ENCODE measurements at places on chromosomes 3 and 15.

DNA sequence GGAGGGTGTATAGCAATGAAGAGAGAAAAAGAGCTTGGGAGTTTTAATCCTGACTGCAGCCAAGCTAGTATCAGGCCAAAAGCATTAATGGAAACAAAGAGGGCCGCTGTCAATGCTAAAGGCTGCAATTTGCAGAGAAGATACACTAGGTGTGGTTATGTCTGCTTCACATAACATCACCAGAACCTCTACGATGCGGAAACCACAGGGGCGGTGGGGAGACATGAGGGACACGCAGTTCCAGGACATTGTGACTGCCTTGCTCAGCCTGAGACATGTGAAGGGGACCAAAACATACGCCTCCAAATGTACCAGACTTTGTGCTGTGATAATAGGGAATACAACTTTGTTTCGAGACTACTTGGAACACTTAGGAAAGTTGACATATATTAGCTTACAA, 88.4 kb downstream of the APBA2 start:
- no peak for DNase-seq

- DNase-seq = no peak
Observed at GRCh38 chr3:17678116-17678741, 64.2 kb downstream of the TBC1D5 start.

- DNase-seq = no peak
Observed at GRCh38 chr15:40706121-40706520, 11.1 kb downstream of the RAD51 start.

DNA sequence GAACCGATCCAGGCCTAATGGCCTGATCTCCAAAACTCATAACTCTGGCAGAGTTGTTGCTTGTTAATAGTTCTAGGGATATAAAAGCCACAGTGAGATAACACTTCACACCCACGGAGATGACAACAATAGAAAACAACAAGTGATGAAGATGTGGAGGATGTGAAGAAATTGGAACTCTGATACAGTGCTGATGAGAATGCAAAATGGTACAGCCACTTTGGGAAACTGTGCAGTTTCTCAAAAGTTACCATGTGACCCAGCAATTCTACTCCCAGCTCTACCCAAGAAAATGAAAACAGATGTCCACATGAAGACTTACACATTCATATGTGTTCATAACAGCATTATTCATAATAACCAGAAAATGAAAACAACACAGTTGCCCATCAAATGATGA, 3.8 kb downstream of the CMTM7 start:
- DNase-seq = no peak

DNA sequence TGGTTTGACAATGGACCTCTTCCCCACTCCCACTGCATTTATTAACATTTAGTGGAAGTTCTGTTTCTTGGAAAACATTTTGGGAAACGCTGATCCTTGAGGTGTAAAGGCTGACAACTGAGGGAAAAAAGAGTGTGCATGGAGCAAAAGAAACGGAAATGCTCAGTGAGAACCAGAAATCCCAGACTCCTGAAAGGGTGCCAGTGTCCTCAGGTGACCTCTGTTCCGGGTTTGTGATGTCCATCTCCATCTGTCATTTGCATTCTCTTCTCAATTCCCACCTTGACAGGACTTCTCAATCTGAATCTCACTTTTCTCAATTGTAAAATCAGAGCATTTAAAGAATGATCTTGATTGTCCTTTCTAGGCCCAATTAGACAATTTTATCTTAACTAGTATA, 71.1 kb upstream of the FAM3D start:
- no peak for DNase-seq

GRCh38 chr15:25450163-25450562, 11.3 kb upstream of the UBE3A start:
- no peak for DNase-seq

GRCh38 chr3:10968401-10968800, 24.1 kb upstream of the SLC6A1 start:
- DNase-seq = no peak

- no peak for DNase-seq
Observed at GRCh38 chr15:63458026-63458425, 46.4 kb upstream of the USP3 start.

GRCh38 chr3:189822726-189823125, 191.5 kb downstream of the TP63 start:
- DNase-seq = no peak

DNA sequence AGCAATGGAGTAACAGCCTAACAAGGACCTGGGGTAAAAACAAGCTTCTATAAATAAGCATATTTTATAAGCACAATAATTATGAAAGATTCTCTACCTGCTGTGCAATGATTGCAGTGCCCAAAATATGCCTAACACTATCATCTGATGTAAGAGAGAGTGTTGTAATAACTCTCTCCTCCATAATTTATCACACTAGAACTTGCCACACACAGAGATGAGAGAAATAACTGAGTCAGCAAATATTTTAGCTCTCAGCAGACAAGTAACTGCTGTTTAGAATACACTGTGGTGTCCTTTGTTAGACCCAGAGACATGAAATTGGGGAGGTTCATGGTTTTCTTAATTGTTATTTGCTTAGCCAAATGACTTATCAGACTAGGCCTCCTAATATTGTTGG, 105.3 kb upstream of the ACP3 start:
- no peak for DNase-seq

GRCh38 chr15:100090411-100090810, 251.4 kb downstream of the ADAMTS17 start:
- no peak for DNase-seq

DNA sequence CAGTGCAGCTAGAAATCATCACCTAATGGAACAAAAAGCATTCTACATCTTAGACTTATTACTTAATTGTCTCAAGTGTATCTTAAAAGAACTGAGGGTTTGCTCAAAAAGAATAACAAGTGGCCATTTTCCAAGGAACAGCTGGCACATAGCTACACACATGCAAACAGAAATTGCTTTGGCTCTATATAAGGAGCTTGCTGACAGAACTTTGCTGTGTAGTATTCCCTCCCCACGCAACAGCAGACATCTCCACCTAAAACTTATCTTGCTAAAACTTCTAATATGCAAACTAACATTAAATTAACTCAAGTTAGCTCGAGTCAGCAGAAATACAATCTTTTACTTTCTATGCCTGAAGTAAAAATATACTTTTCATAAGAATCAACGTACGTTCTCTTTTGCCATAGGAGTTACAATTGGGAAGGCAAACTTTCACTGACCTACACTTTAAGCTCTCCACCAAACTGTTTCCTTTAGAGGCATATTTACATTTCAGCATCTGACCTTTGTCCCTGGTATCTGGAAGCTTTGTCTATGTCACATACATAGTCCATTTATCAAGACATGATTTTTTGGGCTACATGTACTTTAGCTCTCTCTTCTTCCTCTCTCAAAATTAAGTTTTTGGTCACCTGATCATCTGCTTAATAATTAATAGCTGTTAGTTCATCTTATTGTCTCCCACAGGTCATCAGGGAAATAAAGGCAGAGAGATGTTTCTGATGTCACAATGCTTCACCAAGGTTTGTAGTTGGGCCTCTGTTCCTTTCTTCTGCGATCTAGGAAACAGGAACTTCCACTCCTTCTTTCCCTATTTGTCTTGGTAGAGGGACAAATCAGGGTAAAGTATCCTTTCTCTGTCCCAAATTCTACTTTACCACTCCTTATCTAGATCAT, 163.4 kb upstream of the AGTR1 start:
- no peak for DNase-seq

GRCh38 chr15:101406526-101407195, 82.8 kb downstream of the PCSK6 start:
- DNase-seq = no peak

DNA sequence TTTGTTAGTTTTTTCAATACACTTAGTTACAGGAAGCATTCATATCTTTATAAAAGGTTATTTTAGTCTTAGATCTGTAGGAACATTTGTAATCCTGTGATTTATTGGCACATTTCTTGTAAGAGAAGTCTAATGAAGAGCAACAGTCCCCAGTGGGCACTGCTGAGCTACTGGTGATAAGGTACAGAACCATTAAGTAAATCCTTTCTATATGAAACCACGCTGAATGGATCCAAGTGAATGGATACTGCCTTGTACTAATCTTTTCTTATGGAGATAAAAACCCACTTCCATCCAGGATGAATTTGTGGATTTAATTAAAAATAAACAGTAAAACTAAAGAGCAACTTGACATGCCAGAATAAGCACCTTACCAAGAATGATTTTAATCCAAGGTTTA, 64.0 kb downstream of the SHQ1 start:
- no peak for DNase-seq

DNA sequence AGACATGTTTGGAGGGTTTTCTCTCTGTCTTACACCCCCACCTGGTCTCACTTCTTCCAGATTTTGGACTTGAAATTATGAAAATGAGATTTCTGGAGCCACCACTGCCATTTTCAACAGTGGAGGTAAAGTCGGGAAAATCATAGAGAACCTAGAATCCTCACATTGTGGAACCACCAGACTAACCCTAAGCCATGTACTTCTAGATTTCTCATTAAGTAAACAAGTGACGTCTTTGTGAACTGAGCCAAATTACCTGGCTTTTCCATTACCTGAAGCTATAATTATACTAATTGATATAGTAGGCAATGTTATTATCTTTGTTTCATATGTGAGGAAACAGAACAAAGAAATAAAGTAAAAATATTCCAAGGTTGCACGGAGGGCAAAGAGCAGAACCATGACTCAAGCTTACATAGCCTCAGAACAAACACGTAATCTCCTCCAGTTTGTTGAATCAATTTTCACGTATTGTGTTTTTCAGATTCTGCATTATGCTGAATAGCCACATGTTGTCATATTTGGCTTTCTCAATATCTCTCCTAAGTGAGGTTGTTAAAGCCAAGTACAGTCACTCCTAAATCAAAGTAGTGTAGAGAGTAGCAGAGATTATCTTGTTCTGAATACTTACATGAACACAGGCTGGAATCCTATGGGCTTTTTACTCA, 101.3 kb upstream of the CMC1 start:
- no peak for DNase-seq

DNA sequence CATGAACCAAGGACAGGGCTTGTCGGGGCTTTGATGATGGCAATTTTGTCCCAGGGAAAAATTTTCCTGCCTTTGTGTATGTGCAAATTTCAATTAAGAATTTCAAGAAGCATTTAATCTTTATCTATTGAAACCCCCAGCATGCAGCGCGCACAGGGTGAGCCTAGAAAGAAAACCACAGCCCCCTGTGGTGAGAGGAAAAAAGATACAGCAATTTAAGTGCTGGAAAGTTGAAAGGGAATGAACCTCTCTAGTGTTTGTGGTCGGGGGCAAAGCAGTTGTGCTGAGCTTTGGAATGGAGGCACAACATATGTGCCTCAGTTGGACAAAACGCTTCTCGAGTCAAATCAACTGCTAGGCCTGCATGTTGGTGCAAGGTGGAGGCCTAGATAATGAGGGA, 111.8 kb upstream of the C15orf61 start:
- DNase-seq = no peak

- DNase-seq = no peak
Observed at GRCh38 chr3:105140899-105141367, 225.8 kb upstream of the ALCAM start.

- no peak for DNase-seq
Observed at GRCh38 chr3:18308096-18308650, 117.0 kb downstream of the SATB1 start.

GRCh38 chr3:129059311-129059958, 1.1 kb upstream of the GP9 start:
- DNase-seq = no peak

Measured in GM04504 (cell line).